ENCODE measurements at places on chromosomes 6 and 20. TPM values are rescaled to one million over a fixed set of nuclear protein-coding genes. Genes with fewer than 3 reads are reported as not detected.

Gene DCDC2
- not detected for total RNA-seq

Gene SLC26A8
- not detected for total RNA-seq

Gene GSS
- 90.5 TPM for total RNA-seq

Gene CASS4
- total RNA-seq, result not detected

Gene LST1
- 0.20 TPM for total RNA-seq
